Activated CD8-positive, alpha-beta T cell treated with anti-CD3 and anti-CD28 coated beads, Interleukin-2, amount 10 ng/mL, durations not matched to agents 7 days and 5 days (primary cell): ENCODE measurements at places on chromosomes 11 and 22.

- peaks cover 59% of the 10 kb centered on the region for H3K27me3 ChIP-seq
- H3K4me3 ChIP-seq, result peak overlapping the region; percentile 74
- no peak overlapping the region for H3K27ac ChIP-seq
- DNase-seq, result no peak
These were observed 247 bp upstream of the PLAAT5 start for GRCh38 chr11:63491240-63491587.

GRCh38 chr11:88297863-88298262 lies 39.7 kb downstream of the CTSC start:
- DNase-seq, result no peak
- peaks cover 88% of the 10 kb centered on the region for H3K36me3 ChIP-seq
- no peaks in the 10 kb centered on the region for H3K27me3 ChIP-seq
- H3K27ac ChIP-seq, result no peak overlapping the region
- H3K4me1 ChIP-seq, result peaks cover 20% of the 10 kb centered on the region

DNA sequence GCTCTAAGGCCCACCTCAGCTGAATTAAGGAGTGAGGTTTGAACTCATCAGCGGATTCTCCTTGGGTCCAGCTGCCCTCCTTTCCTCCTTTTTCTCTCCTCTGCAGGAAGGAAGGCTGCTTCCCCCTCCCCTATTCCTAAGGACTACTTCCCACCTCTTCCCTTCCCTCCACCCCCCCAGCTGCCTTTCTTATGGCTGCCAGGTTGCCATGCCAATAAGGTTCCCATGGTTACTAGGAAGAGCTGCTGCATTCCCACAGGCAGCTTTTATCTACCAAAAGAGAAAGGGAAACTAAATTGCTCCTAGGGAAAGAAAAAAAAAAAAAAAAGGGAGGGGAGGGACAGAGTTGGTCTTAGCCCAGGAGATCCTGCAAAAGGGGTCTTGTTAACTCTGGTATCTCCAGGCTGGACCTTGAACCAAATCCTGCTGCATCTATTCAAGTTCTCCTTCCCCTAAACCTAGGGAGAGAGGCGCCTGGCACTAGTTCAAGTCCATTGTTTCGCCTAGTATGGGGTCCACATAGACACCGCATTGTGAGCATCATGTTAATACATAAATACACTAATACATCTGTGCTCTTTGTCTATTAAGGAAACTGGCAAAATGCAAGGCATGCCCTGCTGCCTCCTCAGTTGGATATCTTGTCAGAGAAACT lies 21.2 kb upstream of the FEZ1 start:
- H3K36me3 ChIP-seq, result peaks cover 14% of the 10 kb centered on the region
- H3K27ac ChIP-seq, result no peak overlapping the region
- no peaks in the 10 kb centered on the region for H3K27me3 ChIP-seq
- H3K4me3 ChIP-seq, result no peak overlapping the region
- H3K4me1 ChIP-seq, result peaks cover 56% of the 10 kb centered on the region
- DNase-seq, result no peak

DNA sequence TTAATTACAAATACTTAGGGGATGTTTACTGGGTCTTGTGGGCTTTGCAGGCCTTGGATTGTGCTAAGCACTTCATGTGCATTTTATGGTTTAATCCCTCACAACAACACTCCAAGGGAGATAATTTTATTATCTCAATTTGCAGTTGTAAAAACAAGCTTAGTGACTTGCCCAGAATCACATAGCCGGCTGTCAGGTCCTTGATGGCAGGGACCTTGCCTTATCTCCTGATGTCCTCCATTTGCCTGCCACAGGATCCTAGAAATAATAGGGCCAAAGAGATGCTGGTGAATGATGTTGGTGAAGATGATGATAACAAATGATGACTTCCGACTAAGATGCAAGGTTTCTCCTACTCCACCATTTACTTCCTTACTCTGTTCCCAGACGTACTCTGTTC lies 385.4 kb downstream of the TMEM135 start:
- DNase-seq, result no peak
- H3K4me3 ChIP-seq, result no peak overlapping the region
- H3K4me1 ChIP-seq, result no peaks in the 10 kb centered on the region
- H3K36me3 ChIP-seq, result no peaks in the 10 kb centered on the region
- no peak overlapping the region for H3K27ac ChIP-seq

DNA sequence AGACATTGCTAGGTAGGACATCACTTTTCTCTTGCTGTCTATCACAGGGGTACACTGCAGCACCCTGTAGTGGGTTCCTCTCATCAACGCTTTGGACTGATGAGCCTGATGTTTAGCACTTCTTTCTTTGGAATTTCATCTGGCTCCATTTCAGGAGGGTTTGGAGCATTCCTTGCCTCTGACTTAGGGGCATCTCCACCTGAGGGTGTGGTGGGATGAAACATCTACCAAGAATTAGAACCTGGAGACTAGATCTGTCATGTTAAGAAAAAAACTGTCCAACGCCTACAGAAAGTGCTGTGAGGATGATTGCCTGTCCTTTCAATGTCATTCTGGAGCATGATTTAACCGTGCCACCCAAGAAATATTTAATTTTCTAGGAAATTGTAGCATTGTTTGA lies 648.4 kb downstream of the ETS1 start:
- no peaks in the 10 kb centered on the region for H3K4me1 ChIP-seq
- no peak for DNase-seq
- H3K36me3 ChIP-seq, result no peaks in the 10 kb centered on the region
- no peak overlapping the region for H3K27ac ChIP-seq
- H3K4me3 ChIP-seq, result no peak overlapping the region

- no peak overlapping the region for H3K4me3 ChIP-seq
- H3K36me3 ChIP-seq, result peaks cover 3% of the 10 kb centered on the region
- no peak for DNase-seq
- peaks cover 1% of the 10 kb centered on the region for H3K27me3 ChIP-seq
- H3K27ac ChIP-seq, result no peak overlapping the region
These were observed 28.0 kb downstream of the MYEOV start for GRCh38 chr11:69321877-69322361.

DNA sequence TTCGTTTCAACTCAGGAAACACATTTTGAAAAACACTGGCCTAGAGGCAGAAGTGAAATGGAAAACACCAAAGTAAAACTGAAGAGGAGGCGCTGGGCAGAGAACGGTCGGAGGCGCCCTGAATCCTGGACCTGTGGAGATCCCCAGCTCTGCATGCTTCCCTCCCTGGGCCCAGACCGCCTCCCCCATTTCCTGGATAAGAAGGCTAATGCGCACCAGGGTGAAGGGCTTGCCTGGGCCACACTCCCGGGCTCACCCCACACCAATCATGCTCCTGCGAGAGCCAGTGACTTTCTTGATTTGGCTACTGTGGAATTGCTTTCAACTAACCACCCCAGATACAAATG lies 167.1 kb downstream of the CRYBB2 start:
- H3K36me3 ChIP-seq, result no peaks in the 10 kb centered on the region
- peaks cover 67% of the 10 kb centered on the region for H3K4me1 ChIP-seq
- H3K4me3 ChIP-seq, result no peak overlapping the region
- no peak for DNase-seq
